ENCODE measurements at places on chromosomes 2 and 18.

DNA sequence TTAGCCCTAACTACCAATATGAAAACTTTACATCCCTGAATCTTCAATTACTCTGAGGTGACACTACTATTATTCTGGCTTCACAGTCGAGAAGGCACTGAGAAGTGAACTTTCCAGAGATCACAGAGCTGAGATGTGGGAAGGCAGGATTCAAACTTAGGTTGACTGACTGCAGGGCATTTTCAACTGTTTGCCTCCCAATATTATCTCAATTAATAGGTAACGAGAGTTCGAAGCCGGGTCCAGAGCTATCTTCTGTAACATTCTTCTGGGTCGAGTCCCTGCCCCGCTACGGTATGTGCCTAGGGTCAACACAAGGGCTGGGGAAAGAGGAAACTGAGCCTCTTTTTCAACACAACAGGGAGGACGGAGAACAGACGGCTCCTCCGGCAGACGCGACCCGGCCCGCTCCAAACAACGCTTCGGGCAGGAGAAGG, 740 bp downstream of the CHMP3 start:
- no peak for DNase-seq

- no peak for DNase-seq
These were observed 22.5 kb upstream of the RAB11FIP5 start for GRCh38 chr2:73135236-73135635.

DNA sequence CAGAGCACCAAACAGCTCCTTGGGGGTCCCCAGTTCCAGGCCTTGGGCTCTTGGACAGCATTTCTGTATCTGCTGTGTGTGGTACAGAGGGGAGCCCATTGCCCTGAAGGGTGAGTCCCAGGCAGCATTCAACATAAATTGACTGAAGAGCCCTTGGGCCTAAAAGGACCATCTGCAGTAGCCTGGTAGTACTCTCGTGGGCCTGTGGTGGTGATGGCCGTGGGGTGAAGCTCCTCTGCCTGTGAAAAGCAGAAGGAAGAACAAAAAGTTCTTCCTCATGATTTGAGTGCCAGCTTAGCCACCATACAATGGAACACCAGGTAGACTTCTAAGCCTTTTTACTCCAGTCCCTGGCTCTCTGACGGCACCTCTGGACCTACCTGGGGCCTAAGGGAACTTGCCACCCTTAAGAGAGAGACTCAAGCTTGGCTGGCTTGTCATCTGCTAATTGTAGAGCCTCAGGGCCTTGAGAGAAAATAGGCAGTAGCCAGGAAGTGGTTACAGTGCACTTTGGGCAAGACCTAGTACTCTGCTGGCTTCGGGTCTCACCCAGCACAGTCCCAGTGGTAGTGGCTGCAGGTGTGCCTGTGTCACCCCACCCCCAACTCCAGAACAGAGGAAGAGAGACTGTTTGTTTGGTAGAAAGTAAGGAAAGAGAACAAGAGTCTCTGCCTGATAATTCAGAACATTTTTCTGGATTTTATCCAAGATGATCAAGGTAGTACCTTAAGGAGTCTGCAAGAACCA, 84.6 kb upstream of the CERS6 start:
- no peak for DNase-seq

GRCh38 chr2:238130111-238130695, 8.3 kb upstream of the KLHL30 start:
- no peak for DNase-seq

DNA sequence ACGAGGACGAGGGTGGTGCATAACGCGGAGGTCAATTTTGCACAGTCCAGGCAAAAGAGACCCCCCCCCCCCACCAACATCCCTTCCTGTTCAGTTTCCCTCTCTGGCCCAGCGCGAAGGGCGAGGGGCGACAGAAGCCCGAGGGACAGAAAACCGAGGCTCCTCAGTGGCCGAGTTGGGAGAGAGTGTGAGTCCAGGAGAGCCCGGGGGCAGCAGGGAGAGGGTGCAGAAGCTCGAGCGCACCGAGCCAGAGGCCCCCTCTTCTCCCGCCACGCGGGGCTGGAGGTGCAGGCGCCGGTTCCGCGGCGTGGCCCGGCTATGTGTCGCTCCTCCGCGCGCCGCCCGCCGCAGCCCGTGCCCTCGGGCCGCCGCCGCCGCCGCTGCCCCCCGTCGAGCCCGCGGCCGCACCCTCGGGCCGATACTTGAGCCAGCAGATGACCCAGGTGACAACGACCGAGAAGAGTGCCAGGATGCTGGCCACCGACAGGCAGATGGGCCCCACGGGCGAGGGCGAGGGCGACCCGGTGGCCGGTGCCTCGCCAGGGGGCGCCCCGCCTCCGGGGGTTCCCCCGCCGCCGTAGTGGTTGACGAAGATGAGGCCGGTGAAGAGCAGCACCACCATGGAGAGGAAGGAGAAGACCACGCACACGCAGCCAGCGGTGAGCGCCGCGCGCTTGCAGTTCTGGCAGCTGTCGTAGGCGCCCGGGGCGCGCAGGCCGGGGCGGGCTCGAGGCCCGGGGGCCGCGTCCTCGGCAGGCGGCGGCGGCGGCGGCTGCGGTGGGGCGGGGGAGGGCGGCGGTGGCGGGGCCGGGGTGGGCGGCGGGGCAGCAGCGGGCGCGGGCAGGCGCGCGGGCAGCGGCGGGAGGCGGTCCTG, 20.2 kb upstream of the PAX3 start:
- DNase-seq: peak; percentile 56

GRCh38 chr2:58852243-58852642, 611.1 kb upstream of the FANCL start:
- no peak for DNase-seq

DNA sequence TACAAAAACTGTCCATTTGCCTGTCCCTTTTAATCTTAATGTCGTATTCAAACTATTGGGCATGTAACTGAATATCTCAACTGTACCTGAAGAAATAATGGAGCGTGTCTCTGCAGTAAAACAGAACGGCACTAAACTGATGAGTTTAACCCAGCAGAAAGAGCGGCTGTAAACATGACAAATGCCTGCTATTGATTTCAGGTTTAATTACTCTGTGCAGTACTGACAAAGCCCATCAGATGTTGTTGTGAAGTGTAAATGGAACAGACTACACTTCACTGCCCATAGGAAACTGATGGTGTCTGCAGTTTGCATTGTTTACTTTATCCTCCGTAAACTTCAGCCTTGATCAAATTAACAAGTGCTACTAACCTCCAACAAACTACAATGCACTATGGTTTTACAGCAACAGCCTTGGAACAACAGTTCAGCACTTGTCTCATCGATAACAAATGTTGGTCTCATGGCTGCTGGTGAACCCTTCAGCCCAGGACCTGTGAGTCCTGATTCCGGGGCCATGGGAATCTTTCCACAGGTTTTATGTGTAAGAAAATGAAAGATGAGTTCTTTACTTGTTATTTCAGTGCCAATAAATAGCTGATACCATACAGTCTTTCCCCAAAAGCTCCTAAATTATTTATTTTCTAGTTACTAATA, 316.5 kb downstream of the CCDC178 start:
- DNase-seq: no peak

DNA sequence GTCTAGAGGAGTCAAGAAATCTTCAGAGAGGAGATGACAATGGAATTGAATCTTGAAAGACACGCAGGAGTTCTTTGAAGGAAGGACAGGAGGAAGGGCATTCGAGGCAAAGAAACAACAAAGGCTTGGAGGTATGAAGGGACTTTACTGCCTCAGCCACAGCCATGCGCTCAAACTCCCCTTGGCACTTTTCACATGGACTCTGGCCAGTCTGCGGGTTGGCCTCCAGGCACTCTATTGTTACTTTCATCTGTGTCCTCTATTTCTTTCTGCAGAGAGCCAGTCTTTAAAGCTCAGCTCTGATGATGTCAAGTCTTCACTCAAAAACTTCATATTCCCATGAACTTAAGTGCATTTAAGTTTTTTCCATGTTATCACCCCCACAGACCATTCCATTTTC, 95.4 kb downstream of the ZAP70 start:
- no peak for DNase-seq

DNA sequence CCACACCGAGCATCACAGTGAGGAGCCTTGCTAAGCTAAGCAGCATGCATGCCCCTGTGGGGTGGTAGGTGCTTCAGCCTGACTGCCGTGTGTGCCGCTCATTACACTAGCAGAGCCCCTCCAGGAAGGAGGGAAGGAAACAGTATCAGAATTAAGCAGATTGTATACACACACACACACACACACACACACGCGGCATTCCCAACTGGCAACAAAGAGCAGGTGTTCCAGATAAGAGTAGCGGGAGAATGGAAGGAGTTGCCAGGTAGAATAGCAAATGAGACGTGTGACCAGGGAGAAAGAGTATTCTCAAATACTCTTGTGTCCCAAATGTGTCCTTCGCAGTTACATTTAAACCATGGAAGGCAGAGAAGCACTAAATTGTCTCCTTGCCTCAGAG, 47.6 kb upstream of the TTC39C start:
- no peak for DNase-seq

Measured in activated T-cell treated with anti-CD3 and anti-CD28 coated beads, Interleukin-2, amount 50 U/mL, for 48 hours (primary cell).